ENCODE measurements at places on chromosomes 2 and 18.

DNA sequence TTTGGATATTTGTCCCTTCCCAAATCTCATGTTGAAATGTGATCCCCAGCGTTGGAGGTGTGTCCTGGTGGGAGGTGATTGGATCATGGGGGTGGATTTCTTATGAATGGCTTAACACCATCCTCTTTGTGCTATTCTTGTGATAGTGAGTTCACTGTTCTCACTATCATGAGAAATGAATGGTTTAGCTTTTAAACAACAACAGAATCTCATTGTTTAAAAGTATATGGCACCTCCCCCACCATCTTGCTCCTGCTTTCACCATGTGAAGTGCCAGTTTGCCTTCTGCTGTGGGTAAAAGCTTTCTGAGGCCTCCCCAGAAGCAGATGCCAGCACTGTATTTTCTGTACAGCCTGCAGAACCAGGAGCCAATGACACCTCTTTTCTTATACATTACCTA is 38.1 kb downstream of the KIAA1328 start:
- peak; percentile 26 for DNase-seq

DNA sequence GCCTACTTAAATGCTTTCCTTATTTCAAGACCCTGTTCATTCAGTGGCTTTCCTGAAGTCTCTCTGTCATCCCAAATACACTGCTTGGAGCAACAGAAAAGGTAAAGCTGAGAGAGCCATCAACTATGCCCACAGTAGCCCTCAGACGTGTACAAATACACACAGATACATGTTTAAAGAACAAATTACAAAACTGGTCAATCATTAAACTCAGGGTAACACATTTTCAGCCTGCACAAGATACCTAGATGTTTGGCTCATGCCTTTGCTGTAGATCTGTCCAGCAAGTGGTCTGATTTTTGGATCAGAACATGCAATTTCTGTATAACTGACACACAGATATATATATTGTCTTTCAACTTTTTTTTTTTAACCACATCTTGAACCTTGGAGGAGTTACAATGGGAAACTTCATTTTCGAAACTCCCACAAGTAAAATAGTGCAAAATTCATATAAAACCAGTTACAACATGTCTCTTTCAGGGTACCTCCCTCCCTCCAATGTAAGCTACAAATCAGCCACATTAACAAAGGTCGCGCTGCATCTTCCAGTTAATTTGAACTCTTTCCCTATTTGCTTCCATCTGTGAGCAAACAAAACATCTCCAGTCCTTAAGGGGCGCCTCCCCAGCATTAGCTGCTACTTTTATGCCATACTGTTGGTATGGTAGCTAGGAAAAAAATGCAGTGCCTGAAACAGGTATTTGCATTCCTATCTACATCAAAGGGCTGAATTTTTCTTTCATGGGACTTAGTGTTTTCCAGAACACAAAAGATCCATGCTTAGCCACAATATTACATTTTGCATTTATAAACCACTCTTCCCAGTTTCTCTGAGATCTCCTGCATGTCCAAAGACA is 311.9 kb downstream of the NRXN1 start:
- no peak for DNase-seq

- DNase-seq = no peak
Observed at GRCh38 chr2:135893374-135893794, 17.1 kb upstream of the MCM6 start.

DNA sequence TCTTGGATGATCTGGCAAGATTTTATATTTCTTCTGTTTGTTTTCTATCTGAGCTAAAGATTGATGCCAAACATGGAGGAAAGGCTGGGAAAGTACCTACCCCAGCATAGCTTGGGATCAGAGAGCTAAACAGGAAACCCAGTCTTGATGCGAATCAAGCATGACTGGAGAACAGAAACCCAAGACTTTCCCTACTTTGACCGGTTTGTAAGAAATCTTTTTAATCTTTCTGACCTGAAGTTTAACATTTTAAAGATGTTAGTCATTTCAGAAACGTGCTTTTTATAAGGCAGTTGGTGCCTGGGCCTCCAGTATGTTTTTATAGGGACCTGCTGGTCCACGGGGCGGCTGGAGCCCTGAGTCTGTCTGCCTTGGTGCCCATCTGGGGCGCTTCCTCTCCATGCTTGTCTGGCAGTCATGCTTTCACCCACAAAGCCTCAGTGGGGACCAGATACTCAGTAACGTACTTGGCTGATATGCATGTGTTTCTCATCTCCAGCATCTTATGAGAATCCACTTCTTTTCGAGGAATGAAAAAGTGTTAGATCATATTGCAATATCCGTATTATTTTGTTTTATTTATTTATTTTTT is 266.5 kb downstream of the PTGR3 start:
- DNase-seq = no peak

DNA sequence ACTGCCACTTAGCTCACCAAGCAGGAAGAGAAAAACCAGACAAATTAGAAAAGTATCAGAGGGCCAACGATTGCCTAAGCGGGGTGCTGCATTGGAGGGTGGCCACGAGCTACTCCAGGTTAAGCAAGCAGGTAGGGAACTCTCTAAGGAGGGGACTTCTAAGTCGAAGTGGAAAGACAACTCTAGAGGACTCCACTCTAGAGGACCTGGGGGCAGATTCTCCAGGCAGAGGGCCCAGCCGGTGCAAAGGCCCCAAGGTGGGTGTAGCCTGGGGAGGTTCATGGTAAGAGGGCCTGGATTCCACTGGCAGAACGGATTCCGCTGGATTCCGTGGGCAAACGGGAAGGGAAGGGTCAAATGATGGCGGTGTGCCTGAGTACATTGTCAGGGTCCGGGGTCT is 12.7 kb downstream of the FBLN7 start:
- DNase-seq = no peak

DNA sequence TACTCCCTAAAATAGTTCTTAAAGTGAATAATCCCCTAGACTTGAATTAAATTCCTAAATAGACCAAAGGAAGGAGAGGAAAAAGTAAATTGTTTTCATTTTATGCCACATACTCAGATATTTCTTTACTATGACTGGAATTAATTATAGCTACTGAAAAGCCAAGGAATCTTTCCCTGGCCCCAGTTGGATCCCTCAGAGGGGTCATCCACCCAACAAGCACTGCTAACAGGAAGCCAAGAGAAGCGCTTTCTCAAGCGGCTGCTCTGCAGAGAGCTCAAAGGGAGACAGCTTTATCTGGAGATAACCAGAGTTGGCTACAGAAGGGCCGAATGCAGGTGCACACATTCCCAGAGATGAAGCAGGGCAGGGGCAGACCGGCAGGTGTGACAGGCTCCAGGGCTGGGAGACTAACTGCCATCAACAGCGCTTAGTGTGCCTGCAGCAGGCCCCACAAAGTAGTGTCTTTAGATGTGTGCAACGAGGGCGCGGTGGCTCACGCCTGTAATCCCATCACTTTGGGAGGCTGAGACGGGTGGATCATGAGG is 51.1 kb downstream of the POLR1A start:
- DNase-seq = no peak

- no peak for DNase-seq
Observed at GRCh38 chr18:14933964-14934363, 186.0 kb downstream of the ANKRD30B start.

GRCh38 chr2:16094811-16095210 is 154.5 kb downstream of the MYCN start:
- no peak for DNase-seq

DNA sequence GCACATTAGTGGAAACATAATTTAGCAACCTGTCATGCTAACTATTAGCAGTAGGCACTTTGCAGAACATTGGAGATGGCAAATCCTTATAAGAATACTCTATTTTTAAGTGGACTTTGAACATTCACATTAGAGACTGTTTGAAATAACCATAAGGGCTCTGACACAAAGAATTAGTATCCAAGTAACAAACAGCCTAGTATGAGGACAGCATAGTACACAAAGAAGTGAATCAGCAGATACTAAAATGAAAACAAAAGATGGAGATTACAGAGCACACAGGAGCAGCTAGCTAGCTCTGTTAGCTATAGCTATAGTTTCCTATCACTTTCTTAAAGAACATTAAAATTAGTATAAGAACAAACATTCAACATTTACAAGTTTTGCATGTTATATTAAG is 256.3 kb upstream of the SPOPL start:
- no peak for DNase-seq

DNA sequence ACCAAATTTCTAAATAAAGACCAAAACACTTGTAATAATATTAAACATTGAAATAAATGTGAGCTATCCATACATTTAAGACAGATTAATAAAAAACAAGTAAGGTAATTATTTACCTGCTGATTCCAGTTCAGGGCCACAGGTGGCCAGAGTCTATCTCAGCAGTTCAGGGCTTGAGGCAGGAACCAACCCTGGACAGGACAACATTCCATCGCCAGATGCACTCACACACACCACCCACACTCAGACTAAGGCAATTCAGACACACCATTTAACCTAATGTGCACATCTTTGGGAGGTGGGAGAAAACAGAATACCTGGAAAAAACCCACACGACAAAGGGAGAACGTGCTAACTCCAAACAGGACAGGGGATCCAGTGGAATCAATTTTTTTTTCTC is 14.1 kb upstream of the WDSUB1 start:
- DNase-seq = no peak

DNA sequence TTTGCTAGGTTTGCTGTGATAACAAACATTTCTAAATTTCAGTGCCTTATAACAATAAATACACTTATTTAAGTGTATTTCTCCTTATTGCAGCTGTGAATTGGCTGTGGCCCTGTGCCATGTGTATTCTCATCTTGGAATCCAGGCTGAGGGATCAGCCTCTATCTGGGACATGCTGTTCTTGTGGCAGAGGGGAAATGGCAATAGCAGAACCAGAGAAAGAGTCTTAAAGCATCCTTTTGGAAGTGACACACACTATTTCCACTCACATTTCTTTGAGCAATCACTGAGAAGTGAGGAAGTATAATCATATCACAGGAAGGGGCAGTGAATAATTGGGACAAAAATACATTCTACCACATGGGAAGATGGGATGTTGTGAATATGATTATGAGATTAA is 66.2 kb upstream of the PROKR1 start:
- no peak for DNase-seq

- DNase-seq = no peak
Observed at GRCh38 chr2:47089083-47089464, 66.0 kb downstream of the STPG4 start.

- DNase-seq = no peak
Observed at GRCh38 chr2:144201868-144202468, 318.0 kb downstream of the ZEB2 start.

DNA sequence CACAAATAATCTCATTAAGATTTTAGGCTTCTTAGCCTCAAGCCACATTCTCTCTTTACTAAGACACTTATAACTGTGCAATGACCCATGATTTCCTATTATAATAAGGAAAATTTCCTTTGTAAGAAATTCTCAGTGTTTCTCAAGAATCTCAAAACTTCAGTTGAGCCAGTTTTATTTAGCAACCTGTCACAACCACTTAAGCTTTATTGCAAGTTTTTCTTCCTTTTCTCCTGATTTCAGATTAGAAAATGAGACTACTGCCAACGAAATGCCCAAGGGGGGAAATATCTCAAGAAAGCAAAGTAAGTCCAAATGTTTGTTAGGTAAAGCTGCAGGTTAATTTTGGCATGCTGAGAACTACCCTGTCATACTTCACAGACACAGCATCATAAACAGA is 178.5 kb downstream of the THADA start:
- no peak for DNase-seq

- no peak for DNase-seq
Observed at GRCh38 chr18:6057604-6058003, 162.3 kb upstream of the TMEM200C start.

DNA sequence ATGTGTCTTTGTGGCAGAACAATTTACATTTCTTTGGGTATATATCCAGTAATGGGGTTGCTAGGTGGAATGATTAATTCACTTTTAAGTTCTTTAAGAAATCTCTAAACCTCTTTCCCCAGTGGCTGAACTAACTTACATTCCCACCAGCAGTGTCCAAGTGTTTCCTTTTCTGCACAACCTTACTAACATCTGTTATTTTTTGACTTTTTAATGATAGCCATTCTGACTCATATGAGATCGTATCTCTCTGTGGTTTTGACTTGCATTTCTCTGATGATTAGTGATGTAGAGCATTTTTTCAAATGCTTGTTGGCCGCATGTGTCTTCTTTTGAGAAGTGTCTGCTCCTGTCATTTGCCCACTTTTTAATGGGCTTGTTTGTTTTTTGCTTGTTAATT is 43.1 kb upstream of the PTH2R start:
- DNase-seq = no peak

- no peak for DNase-seq
Observed at GRCh38 chr2:121093692-121094091, 191.3 kb downstream of the TFCP2L1 start.

- no peak for DNase-seq
Observed at GRCh38 chr2:225028572-225028971, 13.7 kb downstream of the DOCK10 start.

DNA sequence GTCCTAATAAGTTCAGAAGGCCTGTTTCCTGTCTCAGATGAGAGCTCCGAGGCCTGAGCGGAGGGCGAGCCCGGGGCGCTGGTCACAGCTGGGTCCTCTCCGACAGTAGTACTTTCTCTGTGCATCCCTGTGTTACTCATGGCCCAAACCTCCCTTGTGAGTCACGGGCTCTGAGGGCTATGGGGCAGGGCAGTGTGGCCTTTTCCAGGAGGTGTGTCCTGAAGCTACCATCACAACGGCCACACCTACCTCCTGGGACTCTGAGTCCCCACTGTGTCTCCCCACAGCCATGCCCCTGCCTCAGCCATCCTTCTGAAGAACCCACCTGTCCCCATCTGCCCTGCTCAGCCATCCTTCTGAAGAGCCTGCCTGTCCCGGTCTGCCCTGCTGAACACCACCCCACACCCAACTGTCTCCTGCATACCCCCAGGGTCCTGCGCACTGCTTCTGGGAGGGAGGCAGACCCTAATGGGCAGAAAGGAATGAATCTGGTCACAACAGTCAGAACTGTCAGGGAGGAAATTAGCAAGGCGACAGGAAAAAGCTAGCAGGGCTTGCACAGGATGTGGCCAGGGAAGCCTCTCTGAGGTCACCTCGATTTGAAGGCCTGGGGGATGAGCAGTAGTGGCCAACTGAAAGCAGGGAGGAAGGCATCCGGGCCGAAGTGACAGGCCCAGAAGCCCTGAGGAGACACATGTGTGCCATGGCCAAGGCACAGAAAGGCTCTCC is 145.4 kb upstream of the RIOK3 start:
- DNase-seq = no peak

GRCh38 chr2:41934329-41934958 is 113.4 kb upstream of the PKDCC start:
- DNase-seq = no peak

GRCh38 chr2:233189025-233189424 is 62.4 kb upstream of the ATG16L1 start:
- no peak for DNase-seq

DNA sequence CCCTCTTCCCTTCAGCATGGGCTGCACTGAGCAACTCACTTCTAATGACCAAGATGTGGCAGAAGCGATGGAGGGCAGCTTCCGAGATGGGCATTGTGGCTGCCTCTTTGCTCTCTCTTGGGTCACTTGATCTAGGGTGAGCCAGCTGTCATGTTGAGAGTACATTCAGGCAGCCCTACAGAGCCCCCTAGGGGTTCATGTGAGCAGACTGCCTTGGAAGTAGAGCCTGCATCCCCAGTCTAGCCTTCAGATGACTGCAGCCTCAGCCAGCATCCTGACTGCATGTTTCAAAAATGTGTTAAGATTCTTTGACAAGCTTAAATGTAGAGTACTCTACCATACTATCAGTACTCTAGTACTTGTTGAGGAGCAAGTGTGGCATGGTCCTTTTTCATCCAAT is 143.9 kb downstream of the NCK2 start:
- DNase-seq = no peak
